ENCODE measurements at places on chromosomes 5 and 9.

GRCh38 chr9:10700291-10700690, 87.5 kb upstream of the PTPRD start:
- DNase-seq, result no peak

- no peak for DNase-seq
Observed at GRCh38 chr5:107524111-107524510, 146.6 kb downstream of the EFNA5 start.

- DNase-seq, result no peak
Observed at GRCh38 chr9:106286249-106286648, 576.7 kb upstream of the ZNF462 start.

- DNase-seq, result no peak
Observed at GRCh38 chr5:18312016-18312415, 677.8 kb downstream of the TAF11L14 start.

DNA sequence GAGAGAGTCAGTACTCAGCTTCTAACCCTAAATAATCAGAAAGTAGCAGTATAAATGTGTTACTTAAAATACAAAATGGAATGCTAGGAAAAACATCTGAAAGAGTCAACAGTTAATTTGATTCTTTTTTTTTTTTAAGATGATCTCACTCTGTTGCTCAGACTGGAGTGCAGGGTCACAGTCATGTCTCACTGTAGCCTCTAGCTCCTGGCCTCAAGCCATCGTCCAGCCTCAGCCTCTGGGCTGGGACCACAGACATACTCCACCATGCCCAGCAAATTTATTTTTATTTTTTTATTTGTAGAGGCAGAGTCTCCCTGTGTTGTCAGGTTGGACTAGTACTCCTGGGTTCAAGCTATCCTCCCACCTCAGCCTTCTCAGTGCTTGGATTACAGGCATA, 424.9 kb downstream of the IRX2 start:
- no peak for DNase-seq

- DNase-seq, result peak; percentile 31
Observed at GRCh38 chr5:161086461-161086860, 234.4 kb upstream of the ATP10B start.

GRCh38 chr9:4065054-4065453, 234.8 kb downstream of the GLIS3 start:
- DNase-seq, result no peak

GRCh38 chr9:129109952-129110739, 447 bp downstream of the CRAT start:
- DNase-seq, result peak; percentile 41

DNA sequence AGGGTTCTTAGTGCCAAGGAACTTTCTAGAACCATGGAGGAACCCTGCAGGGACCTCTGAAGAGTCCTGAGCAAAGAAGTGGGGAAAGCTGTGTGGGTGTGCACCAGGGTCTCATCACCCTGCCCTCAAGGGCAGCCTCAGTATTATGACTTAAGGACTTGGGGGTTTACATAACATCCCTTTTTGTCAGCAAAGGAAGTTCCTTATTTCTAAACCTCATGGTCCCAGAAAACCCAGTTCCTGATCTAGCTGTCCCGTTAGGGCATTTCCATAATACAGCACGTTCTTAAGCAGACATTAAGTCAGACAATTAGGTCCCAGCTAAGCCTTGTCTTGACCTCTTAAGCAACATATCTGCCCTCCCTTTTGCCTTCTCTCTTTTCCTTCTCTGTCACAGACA, 57.3 kb downstream of the DAPK1 start:
- no peak for DNase-seq

- no peak for DNase-seq
Observed at GRCh38 chr5:176771102-176771845, 39.1 kb upstream of the UNC5A start.

- DNase-seq, result no peak
Observed at GRCh38 chr9:121839726-121840500, 188.5 kb downstream of the DAB2IP start.

- DNase-seq, result no peak
Observed at GRCh38 chr5:55997742-55998351, 3.1 kb upstream of the IL6ST start.

DNA sequence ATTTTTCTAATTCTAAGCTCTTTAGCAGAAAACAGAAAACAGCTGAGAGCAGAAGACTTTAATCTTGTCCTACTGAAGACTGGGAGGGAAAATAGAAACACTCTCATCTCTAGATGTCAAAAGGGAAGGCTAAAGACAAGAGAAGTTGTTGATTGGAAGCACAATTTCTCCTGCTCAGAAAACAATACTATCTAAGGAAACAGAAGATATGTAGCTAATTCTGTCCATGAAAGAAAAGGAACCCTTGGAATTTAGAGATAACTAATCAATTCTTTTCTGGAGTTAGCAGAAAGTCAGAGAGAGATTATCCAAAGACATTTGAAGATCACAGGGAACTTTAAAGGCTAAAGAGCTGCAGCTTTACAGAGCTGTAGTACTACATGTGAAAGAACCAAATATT, 126.2 kb downstream of the HSD17B3 start:
- no peak for DNase-seq

DNA sequence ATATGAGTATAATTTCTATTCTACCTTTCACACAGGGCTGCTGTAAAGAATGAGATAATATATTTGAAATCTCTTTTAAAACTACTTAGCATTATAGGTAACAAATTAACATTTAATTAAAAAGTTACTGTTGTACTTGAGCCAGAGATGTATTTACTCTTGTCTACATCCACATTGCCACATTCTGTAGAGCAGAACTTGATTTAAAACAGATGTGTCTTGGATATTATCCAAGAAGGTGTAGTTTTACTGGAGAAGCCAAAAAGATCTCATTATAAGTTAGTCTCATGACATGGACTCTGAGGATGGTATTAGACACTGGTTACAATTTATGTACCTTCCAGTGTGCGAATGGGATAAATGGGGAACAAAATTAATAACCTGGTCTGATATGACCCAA, 293.1 kb upstream of the CCNH start:
- DNase-seq, result no peak

DNA sequence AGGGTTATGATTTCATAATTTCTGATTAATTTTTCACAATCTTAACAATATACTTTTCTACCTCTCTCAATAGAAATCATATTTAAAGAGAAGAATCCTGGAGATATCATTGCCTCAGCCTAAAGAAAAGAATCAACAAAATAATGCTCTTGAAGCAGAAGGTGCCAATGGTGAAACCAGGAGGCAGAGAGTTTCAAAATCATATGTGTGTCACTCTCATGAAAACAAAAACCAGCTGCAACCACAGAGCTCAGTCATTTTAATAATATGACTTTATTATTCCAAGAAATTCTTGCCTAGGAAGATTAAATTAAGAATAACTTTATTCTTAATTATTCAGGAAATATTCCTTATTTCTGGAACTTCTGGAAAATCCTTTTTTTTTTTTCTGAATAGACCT, 266.8 kb upstream of the ACTBL2 start:
- DNase-seq, result peak; percentile 70

DNA sequence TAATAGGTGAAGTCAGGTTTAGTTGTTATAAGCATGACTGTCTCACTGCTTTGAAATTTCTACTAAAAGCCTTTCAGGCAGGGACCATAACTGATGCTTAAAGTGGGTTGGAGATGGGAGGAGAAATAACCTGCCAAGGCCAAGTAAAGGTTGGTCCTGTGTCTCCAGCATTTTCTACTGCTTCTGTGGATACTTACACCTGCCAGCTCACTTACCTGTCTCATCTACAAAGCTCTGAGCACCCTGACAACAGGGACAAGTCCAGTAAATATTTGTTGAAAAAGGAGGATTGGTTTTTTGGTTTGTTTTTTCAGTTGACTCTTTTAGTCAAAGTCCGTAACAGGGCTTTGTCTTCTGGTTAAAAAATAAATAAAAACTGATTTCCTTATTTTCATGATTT, 38.6 kb downstream of the GRAMD2B start:
- no peak for DNase-seq

- no peak for DNase-seq
Observed at GRCh38 chr9:88462191-88462590, 72.8 kb upstream of the NXNL2 start.

- no peak for DNase-seq
Observed at GRCh38 chr5:148875205-148875875, 48.9 kb downstream of the ADRB2 start.

DNA sequence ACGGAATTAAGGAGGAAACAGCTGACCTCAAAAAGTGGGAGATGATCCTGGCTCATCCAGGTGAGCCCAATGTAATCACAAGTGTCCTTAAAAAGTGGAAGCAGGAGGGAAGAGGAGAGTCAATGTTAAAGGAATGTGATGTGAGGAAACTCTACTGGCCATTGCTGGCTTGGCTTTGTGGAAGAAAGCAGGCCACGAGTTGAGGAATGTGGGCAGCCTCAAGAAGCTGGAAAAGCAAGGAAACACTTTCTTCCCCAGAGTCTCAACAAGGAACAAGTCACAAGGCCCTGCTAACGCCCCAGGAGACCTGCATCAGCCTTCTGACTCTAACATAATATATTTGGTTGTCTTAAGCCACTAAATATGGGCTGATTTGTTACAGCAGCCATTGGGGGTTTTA, 252.8 kb downstream of the PSAT1 start:
- DNase-seq, result peak; percentile 30

GRCh38 chr5:133428072-133428660, 184.2 kb downstream of the FSTL4 start:
- no peak for DNase-seq

- DNase-seq, result no peak
Observed at GRCh38 chr9:106528158-106528557, 334.8 kb upstream of the ZNF462 start.

- DNase-seq, result no peak
Observed at GRCh38 chr5:2696156-2696807, 55.2 kb downstream of the IRX2 start.

DNA sequence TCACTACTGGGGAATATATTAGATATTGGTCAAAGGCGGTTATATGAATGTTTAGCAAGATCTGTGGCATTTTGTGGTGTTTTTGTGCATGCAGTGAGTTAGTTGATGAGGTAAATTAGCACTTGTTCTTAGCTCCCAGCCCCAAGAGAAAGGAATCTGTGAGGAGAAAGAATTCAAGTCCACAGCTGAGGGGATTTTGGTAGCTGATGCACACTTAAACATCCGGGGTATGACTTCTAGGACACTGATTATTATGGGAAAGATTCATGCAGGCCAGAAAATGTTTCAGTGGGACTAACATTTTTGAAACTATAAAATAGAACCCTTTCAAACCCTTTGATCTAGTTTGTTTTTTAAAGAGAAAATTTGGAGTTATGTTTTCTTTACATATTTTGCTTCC, 118.2 kb upstream of the RPS23 start:
- no peak for DNase-seq

- no peak for DNase-seq
Observed at GRCh38 chr9:71602652-71603051, 165.7 kb downstream of the CEMIP2 start.

Measured in fibroblast of gingiva (primary cell).